ENCODE measurements at places on chromosomes 6 and 20.

GRCh38 chr20:48524582-48524981, 303.2 kb downstream of the PREX1 start:
- DNase-seq: no peak

- no peak for DNase-seq
Measured at GRCh38 chr6:131387562-131388447, 185.2 kb upstream of the ARG1 start.

GRCh38 chr20:10404023-10404628, 29.9 kb downstream of the MKKS start:
- no peak for DNase-seq

DNA sequence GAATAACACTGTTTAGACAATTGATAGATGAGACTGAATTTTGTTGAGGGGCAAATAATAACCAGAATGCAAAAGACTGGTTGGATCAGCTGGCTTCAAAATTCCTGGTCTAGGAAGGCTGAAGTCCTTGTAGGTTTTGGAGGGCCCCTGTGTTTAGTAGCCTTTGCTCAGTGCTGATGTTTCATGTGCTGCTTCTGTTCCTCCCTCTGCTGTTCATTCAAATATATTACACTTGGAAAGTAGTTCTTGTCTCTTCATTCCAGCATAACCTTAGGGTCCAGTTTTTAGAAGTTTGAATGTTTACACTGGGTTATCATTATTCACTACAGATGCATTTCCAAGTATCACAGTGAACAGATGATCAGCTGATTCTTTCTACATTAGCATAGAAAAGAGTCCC, 72.5 kb downstream of the FLRT3 start:
- DNase-seq: no peak

GRCh38 chr6:20699402-20699801, 165.1 kb downstream of the CDKAL1 start:
- no peak for DNase-seq

GRCh38 chr20:51720854-51721253, 47.3 kb downstream of the ATP9A start:
- DNase-seq: no peak

DNA sequence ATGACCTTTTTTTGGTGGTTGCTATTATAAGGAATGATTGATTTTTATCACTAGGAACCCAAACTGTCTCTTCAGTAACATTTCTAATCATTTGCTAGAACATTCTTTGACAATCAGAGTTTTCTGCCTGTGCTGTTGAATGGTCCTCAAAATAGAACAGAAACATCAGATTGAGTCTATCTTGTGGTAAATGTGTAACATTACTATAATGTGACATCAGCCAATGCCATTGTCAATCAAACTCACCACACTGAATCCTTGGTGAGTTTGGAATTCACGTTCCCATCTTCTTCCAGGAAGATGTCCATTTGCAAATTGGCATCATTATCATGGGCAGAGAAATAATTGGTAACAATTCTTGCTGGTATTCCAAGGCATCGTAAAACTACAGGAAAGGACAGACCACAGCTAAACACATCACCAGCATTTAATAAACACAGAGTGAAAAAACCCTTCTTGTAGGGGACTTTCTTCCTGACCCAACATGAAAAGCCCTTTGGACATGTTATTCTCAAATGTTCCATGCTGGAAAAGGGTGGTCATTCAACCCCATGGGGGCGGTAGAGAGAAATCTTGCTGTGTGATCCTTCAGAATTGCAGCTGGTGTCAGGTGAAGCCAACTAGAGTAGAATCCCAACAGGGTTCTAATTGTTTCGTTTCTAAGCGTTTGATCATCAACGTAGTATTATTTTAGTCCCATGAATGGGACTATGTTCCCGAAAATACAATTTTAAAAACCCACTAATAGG, 98.5 kb downstream of the F13A1 start:
- no peak for DNase-seq

GRCh38 chr20:53940907-53941545, 129.4 kb downstream of the BCAS1 start:
- no peak for DNase-seq

GRCh38 chr6:104326173-104327001, 533.3 kb downstream of the HACE1 start:
- DNase-seq: no peak

DNA sequence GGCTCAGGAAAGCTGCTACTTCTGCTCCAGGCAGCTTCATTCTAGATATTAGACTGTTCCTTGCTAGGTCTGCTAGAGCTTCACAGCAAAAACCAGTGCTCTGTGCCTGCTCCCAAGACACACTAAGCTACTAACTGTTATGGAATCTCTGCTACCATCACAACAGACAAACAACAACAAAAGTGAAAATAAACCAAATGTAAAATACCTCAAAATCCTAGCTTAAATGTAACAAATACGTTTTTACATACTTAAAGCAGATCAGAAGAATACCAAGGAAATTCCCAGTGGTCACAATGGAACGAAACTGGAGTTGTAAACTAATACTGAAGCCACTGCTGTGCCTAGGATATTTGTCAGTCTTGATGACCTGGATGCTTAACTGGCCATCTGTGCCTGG, 84.6 kb upstream of the EZR start:
- DNase-seq: no peak

DNA sequence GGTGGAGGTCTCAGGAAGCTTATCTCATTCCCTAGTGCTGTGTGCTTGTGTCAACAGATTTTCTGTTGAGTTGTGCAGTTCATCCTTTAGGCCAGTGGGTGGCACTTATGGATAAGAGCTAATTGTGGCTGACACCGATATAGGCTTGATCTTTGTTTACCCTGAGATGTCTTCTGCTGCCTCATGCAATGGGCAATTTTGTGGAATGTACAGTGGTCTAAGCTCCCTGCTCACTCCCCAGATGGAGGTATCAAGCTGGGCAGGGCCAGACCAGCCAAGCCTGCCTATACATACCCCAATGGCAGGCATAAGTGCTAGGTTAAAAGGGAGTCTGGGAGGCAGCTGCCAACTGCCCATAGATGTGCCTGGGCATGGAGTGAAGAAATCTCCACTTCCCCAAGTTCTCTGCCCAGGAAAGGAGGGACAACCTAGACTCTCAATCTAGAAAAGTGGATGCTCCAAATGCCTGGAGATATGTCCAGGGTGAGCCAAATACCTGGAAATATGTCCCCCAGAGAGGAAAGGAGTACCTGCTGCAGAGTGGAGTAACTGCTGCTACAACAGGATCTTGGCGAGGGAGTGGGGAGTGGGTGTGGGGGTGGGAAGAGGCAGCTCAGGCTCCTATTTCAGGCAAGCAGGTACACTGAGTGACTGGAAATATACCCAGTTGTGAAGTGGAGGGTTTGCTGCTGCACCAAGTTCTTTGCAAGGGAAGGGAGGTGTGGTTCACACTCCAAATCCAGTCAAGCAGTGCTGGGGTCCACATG, 53.2 kb upstream of the ARG1 start:
- peak; percentile 7 for DNase-seq

DNA sequence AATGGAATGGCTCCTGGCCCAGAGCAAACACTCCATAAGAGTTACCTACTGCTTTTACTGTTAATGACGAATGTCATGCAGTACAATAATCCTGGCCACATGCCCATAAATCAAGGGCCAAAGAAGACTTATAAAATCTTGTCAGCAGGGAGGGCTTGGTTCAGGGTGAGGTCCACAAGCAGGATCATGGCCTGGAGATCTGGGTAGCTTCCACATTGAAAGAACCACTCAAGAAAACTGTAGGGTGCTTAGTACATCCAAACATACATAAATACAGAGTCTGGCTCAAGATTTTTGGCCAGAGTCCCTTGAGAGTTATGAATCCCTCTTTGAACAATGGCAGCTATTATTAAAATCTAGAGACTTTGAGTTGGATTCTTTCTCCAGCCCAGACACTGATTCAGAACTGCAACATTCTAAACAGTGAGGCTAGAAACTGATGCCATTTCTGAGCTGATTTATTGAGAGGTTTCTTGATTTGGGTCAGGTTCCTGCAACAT, 188.7 kb downstream of the CDC5L start:
- no peak for DNase-seq
